ENCODE measurements at places on chromosomes 12 and 14. TPM values are rescaled to one million over a fixed set of nuclear protein-coding genes. Genes with fewer than 3 reads are reported as not detected.

- no peak for DNase-seq
Measured at GRCh38 chr12:11839091-11839641, 189.7 kb downstream of the ETV6 start.

- DNase-seq = no peak
Measured at GRCh38 chr12:64672925-64673409, 62.7 kb downstream of the RASSF3 start.

DNA sequence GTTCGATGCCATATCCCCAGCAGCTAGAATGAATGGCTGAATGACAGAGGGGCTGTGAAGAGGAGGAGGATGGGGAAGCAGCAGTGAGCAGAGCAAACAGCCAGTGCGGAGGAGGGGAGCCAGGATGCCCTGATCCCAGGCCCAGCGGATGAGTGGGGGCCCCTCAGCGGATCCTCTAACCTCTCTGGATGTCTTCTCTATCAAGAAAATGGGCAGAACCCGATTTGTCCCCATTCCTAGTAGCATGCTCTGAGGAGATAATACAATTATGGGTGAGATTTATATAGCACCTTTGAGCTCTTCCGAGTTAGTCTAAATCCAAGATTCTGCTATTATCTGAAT, 30.0 kb upstream of the RPLP0 start:
- no peak for DNase-seq

GRCh38 chr14:96245710-96246538, 10.1 kb upstream of the BDKRB1 start:
- no peak for DNase-seq

- DNase-seq = no peak
Measured at GRCh38 chr12:20757-21156, 45.8 kb upstream of the IQSEC3 start.

The LRRC10 gene
- total RNA-seq = not detected

The RFLNA gene
- 0.32 TPM for total RNA-seq

The GPRC5D gene
- total RNA-seq = not detected

The GUCY2C gene
- not detected for total RNA-seq

The SPIC gene
- not detected for total RNA-seq

The KLRC1 gene
- 0.33 TPM for total RNA-seq

The SPX gene
- 0.39 TPM for total RNA-seq

The CPM gene
- total RNA-seq = 55.9 TPM

DNA sequence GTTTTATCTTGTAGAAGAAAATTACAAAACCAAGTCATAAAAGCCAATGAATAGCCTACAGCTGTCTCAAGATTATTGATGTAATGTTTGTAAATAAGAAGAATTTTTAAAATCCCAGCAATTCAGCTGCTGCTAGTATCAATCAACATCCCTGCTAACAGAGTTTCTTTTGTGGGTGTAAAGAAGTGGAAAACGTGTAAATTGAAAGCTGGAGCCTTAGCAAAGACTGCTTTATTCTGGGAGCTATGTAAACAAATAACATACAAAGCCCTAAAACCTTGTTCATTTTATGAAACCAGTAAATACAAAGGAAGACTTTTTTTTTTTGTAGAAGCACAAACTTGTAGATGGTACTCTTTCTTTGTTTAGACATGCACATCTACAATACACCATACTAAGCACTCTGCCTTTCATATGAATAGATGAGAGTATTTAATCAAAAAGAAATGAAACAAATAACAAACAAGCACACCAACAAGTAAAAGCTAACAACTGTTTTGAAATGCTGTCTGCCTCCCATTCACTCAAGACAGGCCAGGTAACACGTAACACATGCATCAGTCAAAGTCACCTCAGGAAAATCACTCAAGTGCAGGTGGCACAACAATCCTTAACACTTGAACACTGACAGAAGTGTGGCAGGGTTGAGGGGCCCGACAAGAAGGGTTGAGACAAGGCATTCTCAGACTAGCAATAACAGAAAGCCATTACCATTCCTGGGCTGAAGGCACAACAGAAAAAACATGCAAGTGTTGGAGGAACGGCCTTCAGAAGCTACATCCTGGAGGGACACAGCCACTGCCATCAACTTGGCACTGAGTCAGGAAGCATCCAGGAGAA, 1364.0 kb upstream of the SEL1L start:
- no peak for DNase-seq

The HOXC9 gene
- total RNA-seq = not detected

The ERP27 gene
- 1.5 TPM for total RNA-seq

- no peak for DNase-seq
Measured at GRCh38 chr14:38971258-38971921, 131.6 kb downstream of the SEC23A start.

The C12orf42 gene
- not detected for total RNA-seq

The DPY19L2 gene
- total RNA-seq = 3.8 TPM

GRCh38 chr12:12425001-12425400, 68.1 kb downstream of the BORCS5 start:
- no peak for DNase-seq

GRCh38 chr12:94589591-94590001, 60.8 kb downstream of the TMCC3 start:
- DNase-seq = no peak

DNA sequence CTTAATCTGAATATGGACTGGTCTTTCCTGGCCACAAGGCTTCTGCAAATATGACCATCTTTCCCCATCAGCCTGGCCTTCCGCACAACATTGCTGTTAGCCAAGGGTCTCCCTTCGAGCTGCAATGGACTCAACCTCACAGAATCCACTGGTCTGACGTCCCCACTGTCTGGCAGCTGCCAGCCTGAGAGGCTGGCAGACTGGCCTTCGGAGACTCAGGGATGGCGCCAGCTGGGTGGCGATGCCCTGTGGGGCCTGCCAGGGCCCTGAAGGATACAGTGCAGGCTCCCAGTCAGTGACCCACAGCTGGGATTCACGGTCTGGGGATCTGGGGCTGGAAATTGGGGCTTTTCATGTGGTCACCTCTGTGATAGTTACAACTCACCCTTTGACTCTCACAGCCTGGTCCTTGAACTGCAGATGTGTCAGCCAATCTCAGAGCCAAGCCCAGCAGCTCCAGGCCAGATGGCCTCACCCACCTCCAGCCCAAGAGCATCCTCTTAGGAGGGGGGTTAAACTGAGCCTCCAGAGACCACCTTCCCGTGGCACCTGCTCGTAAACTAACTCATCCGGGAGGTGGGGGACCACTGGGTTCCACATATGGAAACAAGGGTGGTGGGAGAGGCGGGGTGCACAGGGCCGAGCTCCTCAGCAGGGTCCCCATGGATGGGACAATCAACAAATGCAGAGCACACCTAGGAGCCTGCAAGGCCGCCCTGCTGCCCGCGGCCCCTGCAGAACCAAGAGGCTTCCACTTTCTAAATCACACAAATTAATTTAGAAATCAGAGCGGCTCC, 21.1 kb upstream of the C14orf180 start:
- no peak for DNase-seq

DNA sequence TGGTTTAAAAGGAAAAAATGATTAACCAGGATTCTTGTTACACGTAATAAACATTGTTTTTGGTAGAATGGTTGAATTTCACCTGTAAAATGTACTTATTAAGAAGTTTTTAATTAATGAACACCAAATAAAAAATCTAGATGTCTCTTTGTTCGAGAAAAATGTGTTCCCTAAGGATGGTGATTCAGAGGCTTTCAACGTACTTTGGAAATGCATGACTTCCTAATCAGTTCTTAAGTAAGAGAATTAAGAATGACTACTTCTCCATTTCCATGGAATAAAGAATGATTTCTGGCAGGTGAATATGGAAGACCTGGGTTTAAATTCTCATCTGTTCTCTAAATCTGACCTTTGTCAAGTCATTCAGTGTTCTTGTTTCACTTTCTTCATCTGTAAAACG, 428.6 kb downstream of the KCNH5 start:
- DNase-seq = no peak

The TEDC1 gene
- total RNA-seq = 34.1 TPM
